ENCODE measurements at places on chromosomes 5 and 9.

- peak; percentile 16 for DNase-seq
Observed at GRCh38 chr9:104927216-104927911, 591 bp downstream of the ABCA1 start.

DNA sequence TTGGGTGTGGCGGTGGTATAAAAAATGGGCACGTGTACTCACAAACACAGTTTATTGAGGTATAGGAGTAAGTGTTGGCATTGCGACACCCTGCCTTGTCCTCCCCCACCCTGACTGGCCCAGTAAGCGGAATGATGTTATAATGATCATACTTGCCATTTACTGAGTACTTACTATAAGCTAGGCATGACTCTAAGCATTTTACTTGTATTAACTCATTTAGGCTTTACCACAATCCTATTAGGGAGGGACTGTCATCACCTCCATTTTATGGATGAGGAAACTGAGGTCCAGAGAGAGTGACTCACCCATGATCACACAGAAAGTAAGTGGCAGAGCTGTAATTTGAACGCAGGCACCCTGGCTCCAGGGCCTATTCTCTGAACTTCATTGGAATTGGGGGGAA lies 2.3 kb downstream of the SMIM3 start:
- no peak for DNase-seq

GRCh38 chr9:91334053-91334452 lies 27.7 kb downstream of the AUH start:
- DNase-seq, result no peak

DNA sequence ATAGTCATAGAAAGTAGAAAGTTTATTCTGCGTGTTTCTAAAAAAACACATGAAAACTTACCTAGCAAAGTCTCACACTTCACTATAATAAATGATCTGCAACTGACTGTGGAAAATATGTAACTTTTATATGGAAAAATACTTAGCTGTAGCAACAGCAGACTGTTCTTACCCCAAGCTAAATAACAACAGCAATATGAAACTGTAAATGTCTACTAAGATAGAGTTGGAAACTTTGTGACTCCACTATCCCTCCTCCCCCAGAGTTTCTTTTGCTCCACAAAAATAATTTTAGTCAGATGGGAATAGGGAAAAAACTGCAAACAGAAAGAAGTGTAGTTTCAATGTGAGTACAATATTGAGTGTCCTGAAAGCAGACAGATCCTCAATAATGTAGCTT lies 21.0 kb downstream of the MLLT3 start:
- no peak for DNase-seq

- DNase-seq, result no peak
Observed at GRCh38 chr9:123938401-123938800, 8.5 kb upstream of the DENND1A start.

GRCh38 chr5:149333711-149334443 lies 11.4 kb upstream of the GRPEL2 start:
- no peak for DNase-seq

DNA sequence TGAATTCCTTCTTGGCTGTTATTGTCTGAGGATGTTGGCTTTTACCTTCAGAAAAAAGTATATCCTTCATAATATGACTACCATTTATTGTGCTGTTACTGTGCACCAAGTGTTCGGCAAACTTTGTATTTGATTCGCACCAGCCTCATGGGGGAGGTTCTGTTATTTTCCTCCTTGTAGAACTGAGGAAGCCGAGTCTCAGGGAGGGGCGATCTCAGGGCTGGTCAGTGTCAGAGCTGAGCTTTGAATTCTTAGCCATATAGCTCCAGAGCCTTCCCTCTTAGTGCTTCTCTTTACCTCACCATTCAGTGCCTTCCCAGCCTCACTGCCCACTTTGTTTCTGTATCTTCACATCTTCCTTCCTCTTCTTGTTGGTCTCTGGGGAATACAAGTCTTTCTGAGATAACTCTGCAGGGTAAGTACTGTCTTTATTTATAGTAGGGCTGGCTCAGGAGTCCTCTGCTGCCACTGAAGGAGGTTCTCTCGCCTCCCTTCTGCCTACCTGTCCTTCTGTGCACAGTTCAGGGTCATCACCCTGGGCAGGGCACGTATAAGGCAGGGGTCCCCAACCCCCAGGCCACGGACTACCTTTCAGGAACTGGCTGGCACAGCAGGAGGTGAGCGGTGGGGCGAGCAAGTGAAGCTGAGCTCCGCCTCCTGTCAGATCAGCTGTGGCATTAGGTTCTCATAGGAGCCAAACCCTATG lies 48.4 kb downstream of the GALNT10 start:
- DNase-seq, result no peak
